ENCODE measurements at places on chromosomes 4 and X.

DNA sequence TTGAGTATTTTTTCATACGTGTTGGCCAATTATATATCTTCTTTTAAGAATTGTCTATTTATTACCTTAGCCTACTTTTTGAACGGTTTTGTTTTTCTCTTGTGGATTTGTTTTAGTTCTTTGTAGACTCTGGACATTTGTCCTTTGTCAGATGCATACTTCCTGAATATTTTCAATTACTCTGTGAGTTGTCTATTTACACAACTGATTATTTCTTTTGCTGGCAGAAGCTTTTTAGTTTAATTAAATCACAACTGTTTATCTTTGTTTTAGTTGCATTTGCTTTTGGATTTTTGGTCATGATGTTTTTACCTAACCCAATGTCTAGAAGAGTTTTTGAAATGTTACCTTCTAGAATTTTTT lies 19.6 kb downstream of the UGT2B7 start:
- no peak for DNase-seq

DNA sequence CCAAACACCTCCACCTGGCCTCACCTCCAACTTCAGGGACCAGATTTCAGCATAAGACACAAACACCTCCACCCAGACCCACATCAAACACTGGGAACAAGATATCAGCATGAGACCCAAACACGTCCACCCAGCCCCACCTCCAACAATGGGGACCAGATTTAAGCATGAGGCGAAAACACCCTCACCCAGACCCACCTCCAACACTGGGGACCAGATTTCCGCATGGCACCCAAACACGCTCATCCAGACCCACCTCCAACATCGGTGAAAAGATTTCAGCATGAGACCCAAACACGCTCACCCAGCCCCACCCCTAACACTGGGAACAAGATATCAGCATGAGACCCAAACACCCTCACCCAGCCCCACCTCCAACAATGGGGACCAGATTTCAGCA lies 210.0 kb downstream of the ASMT start:
- no peak for DNase-seq

GRCh38 chr4:128241425-128241913 lies 46.1 kb downstream of the PGRMC2 start:
- DNase-seq = no peak

- DNase-seq = no peak
Measured at GRCh38 chrX:31543634-31544033, 471.8 kb upstream of the FTHL17 start.

DNA sequence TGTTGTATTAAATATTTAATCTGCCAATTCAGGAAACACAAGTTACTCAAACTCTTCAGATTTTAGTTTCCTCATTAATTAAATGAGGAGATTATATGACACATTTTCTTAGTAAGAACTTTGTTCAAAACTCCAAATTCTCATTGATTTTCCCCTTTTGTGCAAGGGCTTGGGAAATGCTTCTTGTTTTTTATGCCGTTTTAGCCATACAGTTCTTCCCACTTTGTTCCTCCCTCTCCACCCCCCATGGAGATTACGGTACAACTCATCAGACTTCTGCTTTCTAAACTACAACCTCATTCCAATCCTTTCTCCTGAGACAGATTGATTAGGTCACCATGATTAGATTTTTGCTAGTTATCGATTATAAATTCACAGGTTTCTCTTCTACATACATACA lies 10.9 kb upstream of the BBS7 start:
- DNase-seq = no peak

- no peak for DNase-seq
Measured at GRCh38 chr4:95362906-95363558, 185.7 kb downstream of the UNC5C start.

DNA sequence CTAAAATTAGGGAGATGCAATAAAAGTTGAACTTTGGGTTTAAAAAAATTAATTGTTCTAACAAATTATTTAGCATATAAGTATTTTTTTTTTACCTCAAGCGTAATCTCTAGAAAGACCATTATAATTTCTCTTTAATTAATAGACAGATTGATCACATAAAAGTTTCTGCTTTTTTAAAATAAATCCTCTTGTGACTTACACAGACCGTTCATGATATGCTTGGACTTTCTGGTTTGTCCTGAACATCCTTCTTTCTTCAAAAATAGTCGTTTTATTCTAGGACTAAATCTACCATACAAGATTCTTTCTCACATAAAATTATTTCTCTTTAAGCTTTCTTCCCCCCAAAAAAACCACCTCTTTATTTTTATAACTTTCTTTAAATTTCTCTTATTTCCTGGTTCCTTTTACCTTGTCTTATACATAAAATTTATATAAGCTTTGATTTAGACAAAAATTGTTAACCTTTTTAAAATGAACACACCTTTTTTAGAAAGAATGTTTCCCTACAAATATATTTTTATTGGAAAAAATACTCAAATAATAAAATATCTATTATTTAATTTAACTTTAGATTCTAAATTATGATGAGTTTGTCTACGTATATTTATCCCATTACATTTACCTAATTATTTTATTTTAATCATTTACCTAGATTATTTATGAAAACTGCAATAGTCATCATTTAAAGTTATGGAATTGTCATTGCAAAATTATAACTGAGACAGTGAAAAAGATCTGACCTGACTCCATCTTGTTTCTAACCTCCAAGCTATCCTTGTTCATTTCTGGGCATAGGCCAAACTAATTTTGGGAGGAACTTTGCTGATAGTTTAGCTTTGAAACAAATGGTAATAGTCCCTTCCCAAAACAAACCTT lies 37.6 kb downstream of the PGRMC2 start:
- no peak for DNase-seq

DNA sequence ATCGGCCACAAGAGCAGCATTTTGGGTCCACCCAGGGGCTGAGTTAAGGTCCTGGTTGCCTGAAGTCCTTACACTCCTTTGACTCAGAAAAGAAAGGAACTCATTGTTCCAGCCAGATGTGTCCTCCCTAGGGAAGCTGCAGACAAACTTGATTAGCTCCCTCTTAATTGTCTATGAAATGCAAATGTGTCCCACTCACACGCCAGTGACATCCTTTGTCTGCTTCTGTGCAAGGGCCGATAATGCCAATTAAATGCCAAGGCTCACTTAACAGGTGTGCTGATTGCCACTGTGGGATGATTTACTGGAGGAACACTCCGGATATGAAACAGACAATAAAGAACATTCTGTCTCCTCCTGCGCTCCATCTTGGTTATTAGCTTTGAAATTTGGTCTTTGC lies 332.9 kb upstream of the CPEB2 start:
- no peak for DNase-seq

DNA sequence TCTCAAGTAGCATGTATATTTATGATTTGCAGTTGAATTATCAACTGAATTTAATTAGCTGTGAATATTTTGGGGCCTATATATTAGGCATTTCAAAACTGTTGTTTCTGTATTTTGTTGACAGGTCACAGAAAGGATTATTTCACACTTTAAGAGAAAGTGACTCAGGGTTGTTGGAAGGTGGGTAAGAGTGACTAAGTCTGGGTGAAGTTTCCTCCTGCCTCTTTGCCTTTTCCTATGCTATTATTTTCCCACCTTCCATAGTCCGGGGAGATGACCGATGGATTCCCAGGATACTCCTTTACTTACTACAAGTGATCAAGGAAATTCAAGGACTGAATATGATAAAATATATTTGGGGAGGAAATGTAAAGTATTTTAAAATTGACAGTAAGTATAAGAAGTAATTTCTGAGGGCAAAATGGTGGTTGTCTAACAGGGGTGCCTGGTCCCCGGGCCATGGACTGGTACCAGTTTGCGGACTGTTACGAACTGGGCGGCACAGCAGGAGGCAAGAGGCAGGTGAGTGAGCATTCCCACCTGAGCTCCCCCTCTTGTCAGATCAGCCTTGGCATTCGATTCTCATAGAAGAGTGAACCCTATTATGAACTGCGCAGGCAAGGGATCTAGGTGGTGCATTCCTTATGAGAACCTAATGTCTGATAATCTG lies 175.5 kb upstream of the GPRIN3 start:
- DNase-seq = no peak

- DNase-seq = no peak
Measured at GRCh38 chr4:112234952-112235609, 3.5 kb downstream of the AP1AR start.

DNA sequence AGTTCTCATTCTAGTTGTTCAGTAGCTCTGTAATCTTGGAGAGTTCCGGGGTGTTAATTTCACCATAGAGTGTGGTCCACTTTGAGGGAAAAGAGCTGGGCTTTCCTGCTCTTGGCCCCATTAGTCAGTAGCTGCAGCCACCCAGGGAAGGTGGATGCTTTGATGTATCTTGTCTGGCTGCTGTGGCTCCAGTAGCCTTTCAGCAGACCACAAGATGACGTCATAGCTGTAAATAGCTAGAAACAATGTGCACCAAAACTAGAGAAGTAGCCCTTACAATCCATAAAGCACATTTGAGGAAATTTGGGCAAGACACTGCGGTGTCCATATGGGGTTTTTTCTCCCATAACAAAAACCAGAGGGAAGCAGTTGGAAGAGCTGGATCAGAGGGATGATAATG lies 32.9 kb upstream of the PRPS2 start:
- no peak for DNase-seq

GRCh38 chr4:75733369-75733768 lies 9.0 kb downstream of the USO1 start:
- no peak for DNase-seq

GRCh38 chr4:14043203-14043602 lies 415.7 kb upstream of the BOD1L1 start:
- DNase-seq = no peak

GRCh38 chr4:77845400-77845799 lies 17.2 kb upstream of the MRPL1 start:
- DNase-seq = no peak

DNA sequence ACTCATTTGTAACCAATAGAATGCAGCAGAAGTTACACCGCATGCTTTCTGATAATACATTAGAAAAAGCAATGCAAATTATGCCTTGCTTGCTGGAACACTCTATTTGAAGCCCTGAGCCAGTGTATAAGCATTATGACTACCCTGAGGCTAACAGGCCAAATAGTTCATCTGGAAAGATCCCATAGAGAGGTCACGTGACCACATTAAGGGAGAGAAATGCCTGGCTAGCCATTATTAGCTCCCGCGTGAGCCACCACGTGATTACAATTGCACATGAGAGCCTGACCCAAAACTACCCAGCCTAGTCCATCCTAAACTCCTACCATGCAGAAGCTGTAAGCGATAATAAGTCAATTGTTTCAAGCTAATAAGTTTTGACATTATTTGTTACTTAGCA lies 472.9 kb upstream of the GALNTL6 start:
- no peak for DNase-seq

- DNase-seq = no peak
Measured at GRCh38 chrX:130216320-130216719, 44.6 kb downstream of the RAB33A start.

DNA sequence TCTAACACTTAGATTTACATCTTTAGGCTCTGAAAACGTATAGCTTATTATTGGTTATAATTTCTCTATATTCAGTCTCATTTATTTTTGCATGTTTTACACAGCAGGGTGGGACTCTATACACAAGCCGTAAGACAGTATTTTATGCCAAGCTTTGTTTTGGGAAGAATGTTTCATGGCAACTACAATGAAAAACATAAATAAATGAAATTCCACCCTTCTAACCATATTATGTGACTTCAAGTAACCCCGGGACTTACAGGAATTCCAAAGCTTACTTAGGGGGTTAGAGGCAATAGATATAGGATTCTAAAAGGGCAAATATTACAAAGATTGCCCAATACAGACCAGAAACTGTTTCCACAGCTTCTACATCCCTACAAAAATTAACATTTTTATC lies 370.9 kb downstream of the PRR32 start:
- no peak for DNase-seq

DNA sequence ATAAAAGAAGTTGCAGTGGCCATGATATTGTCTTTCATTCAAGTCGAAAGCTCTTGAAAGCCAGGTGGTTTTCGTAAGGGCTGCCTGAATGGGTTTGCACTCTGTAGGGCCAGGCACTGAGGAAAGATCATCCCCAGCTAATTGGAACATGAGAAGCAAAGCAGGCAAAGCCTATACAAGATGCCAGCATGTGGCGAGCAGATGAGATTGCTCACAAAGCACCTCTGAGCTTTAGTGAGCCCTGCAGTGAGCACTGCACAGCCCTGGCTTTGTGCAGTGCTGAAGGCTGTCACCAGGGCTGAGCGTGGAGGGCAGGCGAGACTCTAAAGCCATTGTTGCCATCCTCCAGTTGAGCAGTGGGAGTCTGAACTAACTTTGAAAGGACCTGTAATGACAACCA lies 53.8 kb downstream of the HADH start:
- DNase-seq = peak; percentile 13

DNA sequence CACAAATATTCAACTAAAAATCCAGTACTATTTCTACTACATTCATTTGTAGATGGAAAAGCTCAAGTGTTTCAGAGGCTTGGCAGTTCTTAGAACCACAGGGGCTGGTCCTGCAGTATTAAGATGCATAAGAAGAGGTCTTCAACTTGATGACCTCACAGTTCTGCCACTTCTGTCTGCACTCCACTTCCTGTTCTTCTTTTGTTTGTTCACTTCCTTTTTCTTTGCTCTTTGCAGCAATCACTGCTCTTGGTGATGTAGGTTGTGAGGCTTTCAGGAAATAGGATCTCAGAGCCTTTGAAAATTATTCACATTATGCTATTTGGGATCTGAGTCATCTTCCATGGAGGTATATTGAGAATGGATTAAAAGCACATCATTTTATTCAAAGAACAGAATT lies 602.0 kb upstream of the CPEB2 start:
- no peak for DNase-seq

DNA sequence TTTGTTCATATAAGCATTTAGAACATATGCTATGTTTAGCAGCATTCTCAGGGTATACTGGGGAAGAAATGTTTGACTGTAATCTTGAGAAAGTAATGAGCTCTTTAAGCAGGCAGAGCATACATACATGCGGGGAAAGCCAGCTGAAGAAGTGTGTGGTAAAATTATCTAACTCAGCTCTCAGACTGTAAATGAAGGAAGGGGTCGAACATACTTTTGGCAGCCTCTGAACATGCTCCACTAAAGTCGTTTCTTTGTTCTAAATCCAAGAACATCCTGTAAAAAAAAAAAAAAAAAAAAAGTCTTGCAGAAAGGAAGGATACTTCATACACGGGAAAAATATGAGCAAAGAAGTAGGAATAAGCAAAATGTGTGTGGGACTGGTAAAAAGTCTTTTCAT lies 224.8 kb downstream of the GRID2 start:
- no peak for DNase-seq

- no peak for DNase-seq
Measured at GRCh38 chr4:150673793-150674192, 91.8 kb downstream of the MAB21L2 start.

GRCh38 chr4:106299977-106300376 lies 16.0 kb downstream of the TBCK start:
- DNase-seq = no peak

DNA sequence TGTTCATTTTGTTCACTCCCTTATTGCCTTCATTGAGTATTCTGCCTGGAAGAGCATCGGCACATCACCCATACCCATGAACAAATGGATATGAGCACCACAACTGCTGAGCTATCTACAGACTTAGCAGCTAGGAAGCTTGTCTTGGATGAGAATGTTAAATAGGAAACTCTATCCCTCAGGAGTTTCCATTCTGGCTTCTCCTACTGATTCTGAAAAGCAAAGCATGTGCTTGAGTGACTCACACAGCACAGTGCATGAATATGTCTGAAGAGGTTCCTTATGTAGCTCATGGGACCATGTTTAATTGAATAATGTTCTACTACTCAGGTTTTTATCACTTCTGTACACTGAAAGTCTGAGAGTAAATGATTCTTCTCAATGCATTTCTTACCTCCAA lies 57.3 kb upstream of the MXRA5 start:
- DNase-seq = no peak

All from NCI-H1436 treated with DMSO at 0.1 percent for 48 hours (cell line).